ENCODE measurements at places on chromosomes 11 and 22.

DNA sequence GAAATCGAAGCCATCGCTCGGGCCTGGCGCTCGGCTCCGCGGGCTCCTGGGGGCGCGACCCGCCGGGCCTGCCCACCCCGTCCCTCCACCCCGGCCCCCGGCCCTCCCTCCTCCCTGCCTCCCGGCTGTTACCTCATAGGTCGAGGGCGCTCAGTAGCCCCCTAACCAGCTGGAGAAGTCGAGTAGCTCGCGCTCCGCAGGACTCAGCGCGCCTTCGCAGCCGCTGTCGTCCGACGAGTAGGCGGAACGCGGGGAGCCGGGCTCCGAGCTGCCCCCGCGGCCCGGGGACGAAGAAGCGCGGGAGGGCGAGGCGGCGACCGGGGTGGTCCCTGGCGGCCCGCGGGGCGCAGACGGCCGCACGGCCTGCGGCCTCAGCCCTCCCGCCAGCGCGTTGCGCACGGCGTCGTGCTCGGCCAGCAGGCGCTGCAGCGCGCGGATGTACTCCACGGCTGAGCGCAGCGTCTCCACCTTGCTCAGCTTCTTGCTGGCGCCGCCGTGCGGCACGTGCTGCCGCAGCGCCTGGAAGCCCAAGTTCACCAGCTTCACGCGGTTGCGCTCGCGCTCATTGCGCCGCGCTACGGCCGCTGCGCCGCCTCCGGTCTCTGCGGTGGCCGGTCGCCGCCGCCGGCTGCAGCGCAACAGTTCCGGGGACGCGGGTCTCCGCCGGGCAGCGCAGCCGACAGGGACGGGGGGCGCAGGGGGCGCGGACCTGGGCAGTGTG lies 627 bp downstream of the ASCL2 start:
- DNase-seq: peak; percentile 43

DNA sequence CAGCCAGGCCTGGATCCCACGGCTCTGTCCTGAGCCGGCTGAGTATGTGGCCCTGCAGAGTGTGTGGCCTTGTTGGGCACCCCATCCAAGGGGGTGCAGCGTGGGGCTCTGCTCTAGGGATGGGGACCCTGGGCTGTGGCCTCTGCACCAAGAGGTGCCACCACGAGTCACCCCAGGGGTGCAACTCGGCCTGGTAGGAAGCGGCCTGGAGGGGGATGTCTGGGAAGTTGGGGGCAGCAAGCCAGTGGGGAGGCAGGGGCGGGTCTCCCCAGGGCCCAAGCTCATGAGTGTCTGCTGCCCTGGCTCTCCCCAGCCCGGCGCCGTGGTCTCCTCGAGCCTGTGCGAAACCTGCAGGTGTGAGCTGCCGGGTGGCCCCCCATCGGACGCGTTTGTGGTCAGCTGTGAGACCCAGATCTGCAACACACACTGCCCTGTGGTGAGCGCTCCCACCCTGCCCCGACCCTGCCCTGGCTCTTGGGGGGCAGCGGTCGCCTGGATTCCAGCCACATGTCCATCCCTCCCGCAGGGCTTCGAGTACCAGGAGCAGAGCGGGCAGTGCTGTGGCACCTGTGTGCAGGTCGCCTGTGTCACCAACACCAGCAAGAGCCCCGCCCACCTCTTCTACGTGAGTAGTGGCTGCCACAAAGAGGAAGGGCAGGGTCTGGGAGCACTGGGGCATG lies 24.2 kb upstream of the MUC5B start:
- no peak for DNase-seq

DNA sequence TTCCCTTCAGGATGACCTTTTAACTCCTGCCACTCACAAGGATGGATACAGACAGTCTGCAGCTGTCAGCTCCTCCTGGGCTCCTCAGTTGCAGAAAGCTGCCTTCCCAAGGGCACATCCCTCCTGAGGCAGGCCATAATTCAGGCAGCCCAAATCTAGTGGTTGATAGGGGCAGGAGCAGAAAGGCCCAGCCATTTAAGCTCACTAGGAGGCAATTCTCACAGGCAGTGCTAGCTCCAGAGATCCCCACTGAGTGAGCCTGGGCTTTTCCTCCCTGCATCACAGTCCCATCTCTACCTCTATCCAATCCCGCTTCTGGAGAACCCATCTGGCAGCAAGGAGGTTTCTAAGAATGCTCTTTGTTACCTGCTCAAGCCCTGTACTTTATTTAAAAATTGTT lies 200.6 kb downstream of the ARHGAP42 start:
- no peak for DNase-seq

DNA sequence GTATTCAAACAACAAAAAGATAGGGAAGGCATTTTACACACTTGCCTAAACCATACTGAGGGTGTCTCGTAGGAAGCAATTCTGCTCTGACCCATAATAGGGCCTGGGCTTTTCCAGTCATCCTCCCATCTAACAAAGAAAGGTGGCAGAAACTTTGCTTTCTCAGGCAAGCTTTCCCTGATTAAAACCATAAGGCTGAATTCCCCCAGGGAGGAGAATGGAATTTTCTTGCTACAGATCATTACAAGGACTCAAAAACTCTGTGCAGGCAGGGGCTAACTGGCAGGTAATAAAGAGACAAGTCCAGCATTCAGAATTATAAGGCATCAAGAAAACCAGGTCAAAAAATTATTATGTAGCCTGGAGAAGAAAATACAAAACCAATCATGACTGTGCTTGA lies 90.4 kb downstream of the RBFOX2 start:
- no peak for DNase-seq

- DNase-seq: no peak
Observed at GRCh38 chr11:134283461-134284230, 7.5 kb downstream of the GLB1L3 start.

GRCh38 chr11:17978553-17979287 lies 34.1 kb downstream of the SERGEF start:
- no peak for DNase-seq

GRCh38 chr22:43300891-43301676 lies 42.1 kb downstream of the SCUBE1 start:
- no peak for DNase-seq

DNA sequence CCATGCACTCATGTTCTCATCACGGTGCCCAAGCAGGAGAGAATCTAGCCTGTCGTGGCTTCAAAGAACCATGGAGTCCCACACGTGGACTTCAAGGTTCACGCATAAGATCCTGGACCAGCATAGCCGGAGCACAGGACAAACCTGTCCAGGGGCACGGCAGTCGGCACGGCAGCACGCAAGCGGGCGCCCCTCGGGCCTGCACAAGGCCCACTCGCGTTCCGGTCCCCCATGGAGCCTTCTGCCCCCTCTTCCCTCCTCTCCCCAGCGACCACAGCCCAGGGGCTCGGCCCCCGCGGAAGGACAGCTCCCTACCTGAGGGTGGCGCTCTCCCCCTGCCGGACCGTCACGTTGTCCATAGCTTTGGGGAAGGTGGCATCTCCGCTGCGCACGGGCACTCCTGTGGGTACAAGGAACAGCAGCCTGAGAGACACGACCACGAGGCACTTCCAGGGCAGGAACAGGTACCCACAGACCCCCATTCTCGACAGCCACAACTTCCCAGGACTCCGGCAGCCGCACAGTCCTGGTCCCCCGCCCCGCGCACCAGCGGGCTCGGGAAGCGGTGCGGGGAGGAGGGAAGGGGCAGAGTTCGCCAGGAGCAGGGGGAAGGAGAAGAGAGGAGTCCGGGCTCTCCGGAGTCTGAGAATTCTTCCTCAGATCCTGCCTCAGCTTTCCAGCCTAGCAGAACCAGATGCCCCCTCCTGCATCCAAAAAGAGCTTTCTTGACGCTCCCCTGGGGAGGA lies 589.5 kb downstream of the OPCML start:
- DNase-seq: no peak

GRCh38 chr22:43689356-43689755 lies 122.7 kb downstream of the EFCAB6 start:
- DNase-seq: no peak

DNA sequence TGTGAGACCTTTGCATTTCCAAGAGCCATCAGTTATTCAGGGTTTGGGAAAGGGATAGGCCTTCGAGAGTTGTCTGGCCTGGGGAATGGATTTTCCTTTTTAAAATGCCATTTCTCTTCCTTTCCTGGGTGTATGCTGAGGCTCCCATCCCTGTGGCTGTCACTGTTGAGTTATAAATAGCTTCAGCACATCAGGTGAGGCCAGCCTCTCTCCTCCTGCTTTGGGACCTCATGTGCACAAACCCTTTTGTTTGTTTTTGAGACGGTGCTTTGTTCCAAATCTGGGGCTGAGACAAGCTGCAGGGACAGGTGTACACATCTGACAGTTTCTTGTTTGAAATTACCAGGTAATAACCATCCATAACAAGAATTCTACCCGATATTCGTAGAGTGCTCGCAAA lies 1.3 kb downstream of the TEF start:
- no peak for DNase-seq

DNA sequence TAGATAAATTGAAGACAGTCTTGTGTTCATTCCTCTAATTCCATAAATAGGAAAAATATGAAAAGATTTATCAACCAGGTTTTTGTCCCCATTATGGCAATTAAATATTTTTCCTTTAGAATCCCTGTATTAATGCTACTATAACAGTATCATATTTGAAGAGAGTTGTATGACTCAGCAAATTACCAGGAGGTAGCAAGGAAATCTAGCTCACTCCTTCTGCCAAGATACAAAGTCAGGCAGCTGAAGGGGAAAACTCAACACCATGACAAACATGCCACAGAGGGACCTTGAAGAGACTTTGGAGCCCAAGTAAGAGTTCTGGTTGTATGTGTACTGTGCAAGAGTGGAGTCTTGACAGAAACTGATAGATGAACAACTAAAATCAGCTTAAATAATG lies 143.3 kb downstream of the GUCY1A2 start:
- DNase-seq: no peak

DNA sequence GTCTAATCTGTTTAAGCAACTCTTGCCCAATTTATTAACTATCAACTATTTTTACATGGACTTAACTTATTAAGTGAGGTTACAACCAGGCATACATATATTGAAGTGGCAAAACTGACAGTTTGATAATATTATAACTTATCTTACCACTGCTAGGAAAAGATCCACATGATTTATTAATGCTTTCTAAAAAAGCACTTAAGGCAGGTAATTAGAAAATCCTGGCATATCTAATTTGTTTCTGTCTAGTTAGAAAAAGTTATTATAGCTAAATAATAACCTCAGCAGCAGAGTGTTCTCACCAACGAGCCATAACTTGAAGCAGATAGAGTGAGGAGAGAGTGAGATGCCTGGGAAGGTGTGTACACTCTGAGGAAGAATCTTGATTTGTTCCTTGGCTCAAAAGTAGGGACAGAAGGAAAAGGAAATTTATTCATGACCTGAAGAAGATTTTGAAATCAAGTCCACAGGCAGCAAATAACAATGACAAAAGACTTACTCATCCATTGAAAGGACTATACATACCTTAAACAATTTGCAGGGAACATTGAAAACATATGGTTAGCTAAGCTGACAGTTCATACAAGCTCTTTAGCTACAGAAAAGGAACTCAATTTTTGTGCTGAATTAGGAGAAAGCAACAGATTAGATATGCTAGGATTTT lies 7.1 kb upstream of the MUC15 start:
- no peak for DNase-seq

GRCh38 chr11:16958833-16959232 lies 55.4 kb downstream of the PLEKHA7 start:
- no peak for DNase-seq

DNA sequence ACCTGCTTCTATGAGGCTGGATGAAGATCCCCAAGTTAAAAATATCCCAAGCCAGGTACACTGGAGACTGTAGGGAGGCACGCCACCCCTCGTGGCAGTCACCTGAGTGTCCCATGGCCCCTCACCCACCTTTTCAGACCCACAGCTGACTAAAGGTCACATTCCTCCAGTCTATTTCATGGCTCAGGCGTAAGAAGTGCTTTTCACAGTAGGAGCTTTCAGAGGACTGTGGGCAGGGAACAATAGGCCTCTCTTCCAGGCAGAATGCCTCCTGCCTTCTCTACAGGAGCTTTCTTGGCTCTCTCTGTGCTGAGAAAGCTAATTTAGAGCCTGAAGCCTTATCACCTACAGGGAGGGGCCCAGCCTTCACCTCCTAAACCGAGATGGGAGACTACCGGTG lies 73.8 kb downstream of the C11orf58 start:
- no peak for DNase-seq

DNA sequence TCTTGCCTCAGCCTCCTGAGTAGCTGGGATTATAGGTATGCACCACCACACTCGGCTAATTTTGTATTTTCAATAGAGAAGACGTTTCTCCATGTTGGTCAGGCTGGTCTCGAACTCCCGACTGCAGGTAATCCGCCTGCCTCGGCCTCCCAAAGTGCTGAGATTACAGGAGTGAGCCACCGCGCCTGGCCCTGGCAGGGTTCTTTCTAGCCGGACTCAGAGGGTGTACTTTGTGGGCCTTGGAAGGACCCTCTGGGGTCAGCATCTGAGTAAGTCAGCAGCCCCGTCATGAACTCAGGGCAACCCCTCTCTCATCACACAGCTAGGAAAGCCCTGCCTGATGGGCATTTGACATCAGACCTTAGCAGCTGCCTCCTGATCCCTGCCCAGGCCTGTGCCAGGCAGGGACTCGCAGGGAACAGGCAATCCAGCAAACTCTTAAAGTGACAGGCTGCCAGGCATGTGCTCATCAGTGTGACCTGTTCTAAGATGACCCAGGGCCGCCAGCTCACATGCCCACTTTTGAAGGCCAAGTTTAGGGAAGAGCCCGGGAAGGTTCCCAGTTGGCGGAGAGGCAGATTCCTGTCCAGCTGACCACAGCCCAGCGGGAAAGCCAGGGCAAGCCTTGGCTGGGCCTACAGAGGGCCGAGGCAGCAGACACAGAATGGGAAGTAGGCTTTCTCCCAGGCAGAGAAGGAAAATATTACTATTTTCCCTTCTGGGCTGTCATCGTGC lies 92.9 kb downstream of the MORC2 start:
- no peak for DNase-seq

All from stimulated activated CD4-positive, alpha-beta T cell treated with anti-CD3 and anti-CD28 coated beads, Interleukin-12 subunit alpha, Interleukin-12 subunit beta, amount 100 ng/mL, for 4 hours (primary cell).